ENCODE measurements at places on chromosomes 2 and 18.

GRCh38 chr2:86283411-86284030, 53.9 kb downstream of the REEP1 start:
- DNase-seq: no peak

- no peak for DNase-seq
Measured at GRCh38 chr18:78999939-79000338, 20.3 kb downstream of the SALL3 start.

- no peak for DNase-seq
Measured at GRCh38 chr2:100050685-100051084, 91.7 kb downstream of the AFF3 start.

GRCh38 chr2:215722986-215723630, 287.2 kb upstream of the FN1 start:
- no peak for DNase-seq

DNA sequence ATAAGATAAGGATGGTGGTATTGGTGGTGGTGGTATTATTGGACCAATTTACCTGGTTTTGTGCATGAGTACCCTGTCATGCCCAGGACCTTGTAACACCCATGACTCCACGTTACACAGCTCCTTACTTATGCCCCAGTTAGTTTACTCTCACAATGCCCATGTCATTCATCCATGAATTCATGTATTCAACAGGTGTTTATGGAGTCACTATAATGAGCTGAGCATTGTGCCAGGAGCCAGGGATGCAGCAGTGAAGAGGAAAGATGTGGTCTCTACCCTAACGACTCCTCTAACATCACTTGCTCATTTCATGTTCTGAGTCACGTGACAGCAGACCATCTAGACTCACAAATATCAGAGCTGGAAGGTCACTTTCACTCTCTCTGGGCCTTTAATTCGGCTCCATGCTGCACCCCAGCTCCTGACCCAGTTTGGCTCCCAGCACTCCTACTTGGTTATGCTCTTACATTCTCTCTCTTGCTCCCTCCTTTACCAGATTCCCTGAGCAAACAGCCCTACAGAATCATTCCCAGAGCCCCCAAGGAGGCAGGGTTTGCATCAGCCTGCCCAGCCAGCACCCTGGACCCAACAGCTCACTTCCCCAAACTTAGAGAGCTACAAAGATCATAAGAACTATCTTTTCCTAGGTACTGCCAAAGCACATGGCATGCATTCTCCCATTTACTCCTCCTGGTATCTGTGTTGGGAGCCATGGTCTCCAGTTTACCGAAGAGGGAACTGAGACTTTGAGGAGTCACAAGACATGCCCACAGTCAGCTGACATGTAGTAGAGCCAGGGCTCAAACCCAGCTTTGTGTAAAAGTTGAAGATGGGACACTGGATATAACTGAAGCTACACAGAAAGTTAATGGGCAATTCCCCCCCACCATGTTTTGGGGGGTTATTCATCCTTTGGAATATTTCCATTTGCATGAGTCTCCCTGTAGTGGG, 449.9 kb downstream of the LRATD1 start:
- DNase-seq: no peak

DNA sequence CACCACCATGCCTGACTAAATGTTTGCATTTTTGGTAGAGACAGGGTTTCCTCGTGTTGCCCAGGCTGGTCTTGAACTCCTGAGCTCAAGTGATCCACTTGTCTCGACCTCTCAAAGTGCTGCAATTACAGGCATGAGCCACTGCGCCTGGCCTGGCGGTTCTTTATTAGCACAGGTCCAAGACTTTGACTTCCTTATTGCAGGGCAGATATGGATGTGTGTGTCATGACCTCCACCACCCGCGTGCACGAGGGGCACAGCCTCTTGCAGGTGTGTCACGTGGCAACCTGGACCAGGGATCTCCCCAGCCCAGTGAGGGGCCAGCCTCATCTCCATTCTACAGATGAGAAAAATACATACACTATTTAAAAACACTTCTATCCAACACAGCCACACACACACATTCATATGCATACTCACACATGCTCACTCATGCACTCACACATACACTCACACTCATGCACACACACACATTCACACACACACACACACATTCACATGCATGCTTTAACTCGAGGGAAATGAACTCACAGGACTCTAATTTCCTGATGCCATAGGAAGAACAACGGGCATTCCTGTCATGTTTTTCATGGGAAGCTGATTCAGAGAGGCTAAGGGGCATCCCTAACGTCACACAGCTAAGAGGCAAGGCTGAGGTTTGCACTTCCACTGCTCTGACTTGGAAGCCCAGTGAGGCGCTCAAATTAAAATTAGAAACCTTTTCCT, 38.8 kb downstream of the RRM2 start:
- no peak for DNase-seq

DNA sequence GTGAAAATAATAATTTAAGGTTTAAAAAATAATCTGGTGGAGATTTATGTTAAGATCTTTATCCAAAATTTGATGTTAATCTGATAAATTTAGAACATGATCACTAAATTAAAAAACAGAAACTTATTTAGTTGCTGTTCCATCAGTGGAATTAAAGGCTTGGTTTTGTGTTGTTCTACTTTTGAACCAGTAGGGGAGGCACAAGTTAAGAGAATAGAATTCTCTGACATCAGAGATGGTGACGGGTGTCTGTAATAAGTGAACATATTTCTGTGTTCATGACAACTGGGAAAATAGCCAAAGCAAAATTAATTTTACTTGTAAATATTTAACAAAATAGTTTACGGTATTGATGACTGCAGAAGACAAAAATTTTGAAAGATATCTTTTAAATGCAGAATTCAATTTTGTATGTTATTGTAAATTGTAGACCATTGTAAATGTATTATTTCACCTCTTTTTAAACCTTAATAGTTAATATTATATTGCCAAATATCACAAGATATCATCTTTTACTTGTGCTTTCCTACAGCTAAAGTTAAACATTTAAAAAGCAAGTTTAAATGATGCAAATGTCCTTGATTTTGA, 106.0 kb downstream of the UBR3 start:
- no peak for DNase-seq

DNA sequence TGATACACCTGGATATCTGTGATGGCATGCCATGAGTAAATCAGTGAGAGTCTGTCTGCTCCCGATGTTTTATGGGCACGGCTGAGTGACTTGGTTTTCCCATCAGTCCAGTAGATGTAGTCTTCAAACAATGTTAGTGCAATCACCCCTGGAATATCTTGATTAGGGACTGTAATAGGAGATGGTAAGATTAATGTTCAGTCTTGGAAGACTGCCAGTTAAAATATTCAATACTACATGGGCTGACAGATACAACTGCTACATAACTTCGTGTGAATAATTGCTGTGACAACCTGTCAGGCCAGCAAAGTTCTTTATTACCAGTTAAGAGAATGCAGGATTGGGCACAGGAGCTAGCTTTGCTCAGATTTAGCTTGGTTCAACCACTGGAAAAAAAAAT, 1673.3 kb downstream of the LRP1B start:
- no peak for DNase-seq

DNA sequence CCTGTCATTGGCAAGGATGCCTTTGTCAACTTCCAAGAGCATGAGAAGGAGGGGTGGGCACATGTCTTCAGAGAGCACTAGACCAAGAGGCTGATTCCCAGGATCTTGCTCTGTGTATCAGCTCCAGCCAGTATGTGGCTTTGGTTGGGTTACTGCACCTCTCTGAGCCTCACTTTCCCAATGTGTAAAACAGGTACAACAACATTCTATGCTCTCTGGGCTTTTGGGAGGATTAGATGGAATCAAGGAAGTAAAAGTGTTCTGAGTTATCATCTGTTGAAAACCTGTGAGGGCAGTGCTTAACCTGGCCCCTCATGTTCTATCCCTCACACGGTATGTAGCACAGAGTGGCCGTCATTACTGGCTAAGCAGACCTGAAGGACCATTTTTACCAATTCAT, 103.9 kb downstream of the FHOD3 start:
- no peak for DNase-seq

DNA sequence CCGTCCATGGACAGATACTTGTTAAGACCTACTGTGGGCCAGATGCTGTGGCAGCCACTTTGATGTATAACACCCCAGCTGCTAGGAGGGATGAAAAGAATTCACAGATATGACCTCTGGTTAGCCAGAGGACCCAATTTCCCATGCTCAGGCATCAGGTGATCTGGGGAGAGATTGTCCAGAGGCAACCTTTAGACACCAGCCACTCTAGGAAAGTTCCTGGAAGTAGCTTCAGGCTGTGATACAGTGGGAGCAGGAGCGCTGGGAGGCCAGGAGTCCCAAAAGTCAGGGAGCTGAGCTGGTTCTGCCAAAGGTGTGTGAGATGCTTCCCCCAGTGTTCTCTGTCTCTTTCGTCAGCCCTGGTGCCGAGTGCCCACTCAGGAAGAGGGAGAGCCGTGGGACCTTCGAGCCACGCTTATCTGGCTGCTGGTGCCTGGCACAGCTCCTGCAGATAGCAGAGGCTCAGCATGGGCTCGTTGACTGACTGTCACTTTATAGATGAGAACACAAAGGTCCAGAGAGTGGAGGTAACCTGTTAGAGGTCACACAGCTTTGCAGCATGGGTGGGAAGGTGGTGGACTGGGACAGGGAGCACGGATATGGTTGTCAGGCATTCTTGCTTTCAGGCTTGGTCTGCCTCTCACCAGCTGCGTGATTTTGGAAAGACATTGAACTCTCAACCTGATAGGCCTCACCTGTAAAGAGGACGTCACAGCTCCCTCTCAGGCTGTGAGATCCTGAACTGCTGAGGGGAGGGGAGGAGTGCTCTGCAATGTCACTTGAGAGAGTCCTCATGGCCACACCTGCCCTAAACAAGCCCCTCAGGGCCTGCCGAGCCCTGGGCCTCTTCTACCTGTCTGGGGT, 7.8 kb upstream of the RALB start:
- no peak for DNase-seq

DNA sequence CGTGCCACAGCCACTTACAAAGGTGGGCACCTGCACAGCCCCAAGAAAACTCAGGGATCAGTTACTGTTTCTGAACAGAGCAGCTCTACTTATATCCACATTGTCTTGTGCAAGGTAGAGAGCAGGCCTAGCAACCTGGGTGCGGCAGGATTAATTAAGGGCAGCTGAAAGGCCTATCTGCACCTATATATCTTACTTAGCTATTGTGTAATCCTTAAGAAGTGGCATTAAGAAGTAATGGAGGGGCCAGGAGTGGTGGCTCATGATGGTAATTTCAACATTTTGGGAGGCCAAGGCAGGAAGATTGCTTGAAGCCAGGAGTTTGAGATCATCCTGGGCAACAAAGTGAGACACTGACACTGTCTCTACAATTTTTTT, 12.8 kb upstream of the ARL5A start:
- DNase-seq: no peak

DNA sequence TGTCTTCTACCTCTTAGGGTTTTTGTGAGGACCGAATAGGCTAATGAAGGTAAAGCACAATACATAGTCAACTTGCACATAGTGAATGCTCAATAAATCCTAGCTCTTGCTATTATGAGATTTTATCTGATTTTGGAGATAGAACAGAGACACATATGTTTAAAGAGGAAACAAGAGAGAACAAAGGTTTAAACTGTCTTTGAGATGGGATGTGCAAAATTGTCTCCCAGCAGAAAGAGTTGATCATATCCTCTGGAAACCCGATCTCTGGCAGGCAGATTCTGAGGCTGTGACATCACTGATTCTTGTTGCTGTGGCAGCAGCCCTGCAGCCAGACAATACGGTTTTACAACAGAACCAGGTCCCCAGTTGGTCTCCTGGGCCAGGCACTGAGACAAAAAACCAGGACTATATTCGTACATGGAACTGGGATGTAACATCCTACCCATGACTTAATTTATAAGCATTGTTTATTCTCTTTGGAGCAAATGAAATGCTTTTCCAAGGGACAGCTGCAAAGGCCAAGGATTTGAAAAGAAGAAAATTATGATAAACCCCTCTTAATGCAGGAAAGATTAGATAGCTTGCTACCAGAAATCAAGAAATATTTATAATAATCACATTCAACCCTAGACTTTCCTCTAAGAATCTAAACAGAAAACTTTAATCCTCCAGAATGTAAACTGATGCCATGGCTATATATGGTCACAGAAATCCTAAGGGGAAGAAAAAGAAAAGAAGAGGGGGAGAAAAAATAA, 80.2 kb downstream of the SLC8A1 start:
- no peak for DNase-seq

- no peak for DNase-seq
Measured at GRCh38 chr2:219171231-219171651, 1.4 kb upstream of the SLC23A3 start.

DNA sequence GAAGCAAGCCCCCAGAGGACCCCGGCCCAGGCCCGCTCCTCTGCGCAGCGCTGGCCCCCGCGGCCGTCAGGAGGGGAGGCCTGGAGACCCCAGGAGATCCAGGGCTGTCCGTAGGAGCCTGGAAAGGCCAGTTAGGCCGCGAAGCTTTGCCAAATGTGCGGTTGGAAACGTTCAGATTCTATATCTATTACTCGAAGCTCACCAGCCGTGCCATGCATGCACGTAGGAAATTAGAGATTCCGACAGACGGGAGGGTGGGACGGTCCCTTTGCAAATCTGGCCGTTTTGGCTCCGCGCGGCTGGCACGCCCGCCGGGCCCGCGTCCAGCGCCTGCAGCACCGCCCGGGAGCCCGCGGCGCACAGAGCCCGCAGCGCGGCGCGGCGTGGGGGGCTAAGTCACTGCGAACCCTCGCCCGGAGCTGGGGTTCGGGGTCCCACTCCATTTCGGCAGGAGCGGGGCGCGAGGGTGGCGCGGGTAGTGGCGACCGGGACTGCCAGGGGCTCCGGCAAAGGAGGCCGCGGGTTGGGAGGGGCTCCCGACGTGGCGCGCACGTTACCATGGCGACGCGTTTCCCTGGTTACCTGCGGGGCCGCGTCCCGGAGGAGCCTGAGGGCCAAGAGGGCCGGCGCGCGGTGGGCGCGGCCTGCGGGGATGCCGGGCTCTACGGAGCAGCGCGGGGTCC, 488.6 kb upstream of the SMIM21 start:
- DNase-seq: no peak

DNA sequence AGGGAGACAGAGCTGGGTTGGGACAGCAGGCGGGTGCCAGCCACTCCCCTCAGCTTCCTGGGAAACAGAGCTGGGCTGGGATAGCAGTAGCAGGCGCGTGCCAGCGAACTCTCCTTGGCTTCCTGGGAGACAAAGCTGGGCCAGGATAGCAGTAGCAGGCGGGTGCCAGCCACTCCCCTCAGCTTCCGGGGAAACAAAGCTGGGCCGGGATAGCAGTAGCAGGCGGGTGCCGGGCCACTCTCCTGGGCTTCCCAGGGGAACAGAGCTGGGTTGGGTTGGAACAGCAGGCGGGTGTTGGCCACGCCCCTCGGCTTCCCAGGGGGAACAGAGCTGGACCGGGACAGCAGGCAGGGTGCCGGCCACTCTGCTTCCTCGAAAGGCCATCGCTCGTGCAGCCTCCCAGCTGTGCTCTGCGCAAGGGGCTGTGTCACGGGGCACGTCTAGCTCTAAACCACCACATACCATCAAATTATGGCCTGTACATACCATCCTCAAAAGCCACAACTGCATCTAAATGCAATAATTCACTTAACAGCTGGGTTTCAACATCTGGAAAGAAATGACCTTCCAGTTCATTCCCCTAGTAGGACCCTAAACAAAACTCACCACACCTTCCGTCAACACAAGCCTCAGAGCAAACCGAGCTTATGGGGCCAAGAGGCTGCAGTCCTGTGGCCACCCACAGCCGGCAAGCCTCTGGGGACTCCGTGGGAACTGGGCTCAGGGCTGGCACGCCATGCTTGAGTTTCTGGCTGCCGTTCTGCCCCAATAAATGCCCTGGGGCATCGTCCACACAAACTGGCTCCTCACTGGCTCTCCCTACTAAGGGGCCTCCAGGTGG, 228.3 kb downstream of the TWIST2 start:
- no peak for DNase-seq

- DNase-seq: no peak
Measured at GRCh38 chr2:71156573-71156972, 26.1 kb downstream of the MPHOSPH10 start.
